ENCODE measurements at places on chromosomes 12 and 14. TPM values are rescaled to one million over a fixed set of nuclear protein-coding genes. Genes with fewer than 3 reads are reported as not detected.

- DNase-seq: no peak
These were observed 111.6 kb downstream of the PLXNC1 start for GRCh38 chr12:94260017-94260416.

DNA sequence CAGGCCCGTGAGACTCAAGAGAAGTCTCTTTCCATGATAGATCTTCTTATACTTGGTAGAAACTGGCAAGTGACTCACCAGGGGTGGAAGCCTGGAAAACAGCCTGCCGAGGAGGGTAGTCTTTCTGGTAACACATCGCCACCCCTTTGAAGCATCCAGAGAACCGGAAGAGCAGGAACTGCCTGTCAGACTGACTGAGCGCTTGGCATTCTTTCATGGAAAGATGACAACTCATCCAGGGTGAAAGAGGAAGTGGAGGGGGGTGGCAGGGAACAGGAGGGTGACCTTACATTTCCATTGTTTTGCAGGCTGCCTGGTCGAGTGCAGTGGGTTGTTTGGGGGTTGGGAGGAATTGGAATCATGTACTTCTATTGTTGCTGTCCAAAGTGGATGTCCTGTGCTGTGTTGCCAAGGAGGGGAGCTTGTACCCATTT is 34.5 kb downstream of the PRKCH start:
- DNase-seq: peak; percentile 43

DNA sequence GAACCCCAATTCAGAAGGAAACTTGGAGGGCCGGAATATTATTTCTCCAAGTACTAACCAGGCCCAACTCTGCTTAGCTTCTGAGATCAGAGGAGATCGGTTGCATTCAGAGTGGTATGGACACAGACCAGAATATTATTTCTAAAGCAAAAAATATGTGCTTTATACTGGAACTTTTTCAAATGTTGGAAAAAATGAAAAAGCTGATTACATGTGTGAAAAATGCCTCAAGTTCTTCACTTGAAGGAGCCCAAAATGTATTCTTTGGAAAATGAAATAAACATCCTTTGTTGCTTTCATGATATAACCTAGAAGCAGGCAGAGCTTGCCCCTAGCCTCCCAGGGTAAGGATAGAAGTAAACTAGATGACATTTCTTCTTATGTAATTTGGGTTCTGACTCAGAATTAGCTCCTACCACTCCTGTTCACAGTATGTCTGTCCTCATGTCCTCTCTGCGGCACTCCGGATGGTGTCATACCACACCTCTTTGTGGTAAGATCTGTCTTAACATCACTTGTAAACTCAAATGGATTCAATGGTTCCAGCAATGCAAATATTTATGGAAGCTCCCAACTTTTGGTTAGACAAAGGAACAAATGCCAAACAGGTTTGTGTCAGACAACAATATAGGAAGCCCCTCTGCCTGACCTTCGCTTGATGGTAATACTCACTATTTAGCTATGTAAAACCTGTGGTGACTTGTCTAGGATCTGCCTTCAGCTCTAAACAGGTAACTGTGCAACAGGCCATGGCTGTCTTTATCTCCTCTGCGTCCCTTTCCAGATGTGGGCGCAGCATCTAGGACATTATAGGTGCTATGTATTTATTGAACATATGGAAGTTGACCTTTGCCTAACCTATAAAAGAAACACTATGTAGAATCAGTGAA is 178.5 kb downstream of the SSPN start:
- no peak for DNase-seq

DNA sequence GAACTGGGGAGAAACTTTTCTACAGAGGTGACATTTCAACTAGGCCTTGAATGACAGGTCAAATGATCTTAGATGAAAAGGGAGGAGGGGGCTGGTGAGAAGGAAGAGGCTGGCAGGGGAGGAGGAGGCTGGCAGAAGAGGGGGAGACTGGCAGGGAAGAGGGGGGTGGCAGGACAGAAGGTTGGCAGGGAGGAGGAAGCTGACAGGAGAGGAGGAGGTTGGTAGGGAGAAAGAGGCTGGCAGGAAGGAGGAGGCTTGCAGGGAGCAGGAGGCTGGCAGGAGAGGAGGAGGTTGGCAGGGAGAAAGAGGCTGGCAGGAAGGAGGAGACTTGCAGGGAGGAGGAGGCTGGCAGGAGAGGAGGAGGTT is 63.4 kb upstream of the PPP4R3A start:
- no peak for DNase-seq

- no peak for DNase-seq
These were observed 7.5 kb downstream of the GALNT16 start for GRCh38 chr14:69267492-69267891.

DNA sequence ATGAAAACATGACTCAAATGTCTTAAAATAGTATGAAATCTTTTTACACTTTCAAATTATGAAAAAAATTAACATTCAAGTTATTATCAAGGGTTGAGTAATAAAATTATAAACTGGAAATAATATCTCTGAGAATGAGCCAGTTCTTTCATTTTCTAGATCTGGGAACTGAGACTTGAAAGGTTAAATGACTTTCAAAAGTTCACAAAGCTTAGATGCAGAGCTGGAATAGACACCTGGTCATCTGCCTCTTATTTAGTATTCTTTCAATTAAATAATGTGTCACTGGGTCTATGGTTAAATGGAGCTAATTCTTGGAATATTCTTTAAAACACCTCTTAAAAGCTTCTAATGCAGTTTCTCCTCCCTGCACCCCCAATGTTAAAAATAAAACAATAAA is 86.6 kb downstream of the CDK17 start:
- no peak for DNase-seq

DNA sequence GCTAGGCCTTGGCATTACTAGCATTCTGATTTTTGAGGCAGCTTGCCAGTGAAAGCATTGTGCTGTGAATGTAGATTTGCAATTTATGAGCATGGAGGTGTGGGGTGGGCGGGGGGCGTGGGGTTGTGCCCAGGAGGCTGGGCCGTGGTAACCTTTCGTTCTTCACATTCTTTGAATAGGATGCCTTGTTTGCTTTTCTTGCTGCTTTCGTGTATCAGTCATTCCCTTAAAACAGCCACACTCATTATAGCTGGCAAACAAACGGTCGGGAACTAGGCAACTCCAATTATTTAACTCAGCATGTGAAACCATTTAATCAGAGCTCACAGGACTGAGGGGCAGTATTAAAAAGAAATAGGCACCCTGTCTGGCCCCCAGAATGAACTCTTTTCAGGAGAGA is 115.9 kb upstream of the PELI2 start:
- DNase-seq: no peak

GRCh38 chr12:122813310-122813713 is 21.9 kb upstream of the HIP1R start:
- DNase-seq: no peak

GRCh38 chr12:57276935-57277563 is 26.1 kb upstream of the STAC3 start:
- DNase-seq: peak; percentile 33

DNA sequence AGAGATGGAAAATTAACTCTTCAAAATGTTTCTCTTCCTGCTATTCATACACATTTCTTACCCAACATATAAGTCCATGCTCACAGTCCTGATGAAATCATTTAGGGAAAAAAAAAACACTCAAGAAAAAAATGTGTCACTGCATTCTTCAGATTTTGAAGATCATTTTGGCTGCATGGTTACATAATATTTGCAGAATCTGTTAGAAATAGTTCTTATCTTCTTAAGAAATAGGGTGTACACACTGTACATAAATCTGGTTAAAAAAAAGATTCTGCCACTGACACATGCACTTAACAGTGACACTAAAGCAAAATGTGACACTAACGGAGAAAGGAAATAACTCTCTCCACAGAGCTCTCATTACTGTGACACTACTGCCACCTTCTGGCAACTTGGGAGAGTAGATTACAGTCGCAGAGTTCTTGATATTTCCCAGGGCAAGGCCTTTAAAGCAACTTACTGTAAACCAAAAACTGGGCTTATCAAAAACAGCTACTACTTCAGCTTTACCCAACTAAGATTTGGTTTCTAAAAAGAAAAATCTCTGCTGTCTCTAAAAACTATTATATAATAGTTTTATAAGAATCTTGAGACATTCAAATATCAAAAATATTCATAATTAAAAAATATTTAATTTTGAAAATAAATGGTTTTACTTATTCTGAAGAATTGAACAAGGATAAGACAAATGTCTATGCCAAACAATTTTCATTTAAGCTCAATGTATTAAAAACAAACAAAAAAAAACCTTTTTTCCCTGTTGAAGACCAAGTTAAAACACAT is 65.0 kb downstream of the SETD3 start:
- DNase-seq: peak; percentile 94

DNA sequence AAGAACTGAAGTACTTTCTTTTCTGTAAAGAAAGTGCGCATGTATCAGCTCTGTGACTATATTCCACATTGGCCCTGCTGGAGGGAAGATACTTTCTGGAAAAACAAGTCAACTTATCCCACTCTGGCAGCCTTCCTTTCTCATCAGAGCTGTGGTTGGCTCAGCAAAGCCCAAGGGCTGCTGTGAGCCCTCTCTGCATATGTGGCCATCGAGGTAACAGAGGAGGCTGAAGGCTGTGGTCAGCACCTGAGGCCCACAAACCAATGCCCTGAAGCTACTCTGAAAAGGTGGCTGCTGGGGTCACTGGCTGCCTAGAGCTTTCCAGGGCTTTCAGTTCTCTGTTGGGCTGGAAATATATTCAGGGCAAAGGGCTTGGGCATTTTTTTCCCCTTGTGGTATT is 70.8 kb upstream of the IGF1 start:
- no peak for DNase-seq

DNA sequence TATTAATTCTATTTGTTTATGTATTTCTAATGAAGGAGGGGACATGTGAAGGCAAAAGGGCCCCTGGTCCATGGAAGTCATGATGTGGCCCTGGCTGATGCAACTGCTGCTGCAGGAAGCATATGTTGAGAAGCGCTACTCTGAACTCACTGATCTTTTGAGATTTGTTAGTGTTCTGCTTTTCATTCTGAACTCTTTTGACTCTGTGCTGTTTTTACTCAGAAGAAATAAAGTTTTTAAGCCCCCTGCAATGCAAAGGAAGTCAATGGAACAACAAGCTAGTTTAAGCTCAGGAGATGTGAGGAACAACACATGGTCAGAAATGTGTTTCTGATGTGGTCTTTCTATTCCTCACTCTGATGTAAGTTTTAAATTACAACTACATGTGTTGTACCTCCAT is 88.9 kb upstream of the BTG1 start:
- DNase-seq: no peak

GRCh38 chr12:29039013-29039412 is 110.1 kb upstream of the FAR2 start:
- DNase-seq: peak; percentile 69

DNA sequence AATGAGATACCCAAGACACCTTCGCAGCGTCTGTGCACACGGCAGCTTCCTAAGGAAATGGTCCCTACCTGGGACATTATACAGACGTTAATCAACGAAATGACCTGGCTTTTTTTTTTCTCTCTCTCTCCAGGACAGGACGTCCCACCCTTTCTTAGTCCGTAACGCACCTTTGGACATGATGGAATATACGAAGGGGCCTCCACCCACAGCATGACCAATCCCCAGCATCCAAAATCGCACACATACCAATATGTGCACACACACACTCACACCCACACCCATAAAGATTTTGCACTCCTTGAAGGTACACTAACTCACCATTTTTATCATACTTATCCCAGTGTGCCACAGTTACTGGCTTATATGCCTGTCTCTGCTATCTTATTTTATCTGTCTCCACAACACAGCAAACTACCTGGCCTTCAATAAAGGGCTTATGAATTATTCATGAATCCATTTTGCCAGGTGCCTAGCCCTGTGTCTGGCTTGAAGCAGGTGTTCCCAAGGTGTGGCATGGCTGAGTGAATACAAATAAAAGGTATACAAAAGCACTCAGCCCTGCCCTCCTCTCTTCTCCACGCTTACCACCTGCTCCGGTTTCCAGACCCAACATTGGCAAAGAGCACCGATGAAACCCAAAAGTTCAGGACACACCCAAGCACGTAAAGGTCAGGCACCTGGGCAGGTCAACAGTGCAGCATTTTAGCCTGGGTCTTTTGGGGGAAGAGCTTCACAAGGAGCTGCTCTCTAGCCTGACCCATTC is 2.2 kb downstream of the SCNN1A start:
- no peak for DNase-seq

- DNase-seq: peak; percentile 30
These were observed 12.4 kb upstream of the C12orf75 start for GRCh38 chr12:105317942-105318621.

DNA sequence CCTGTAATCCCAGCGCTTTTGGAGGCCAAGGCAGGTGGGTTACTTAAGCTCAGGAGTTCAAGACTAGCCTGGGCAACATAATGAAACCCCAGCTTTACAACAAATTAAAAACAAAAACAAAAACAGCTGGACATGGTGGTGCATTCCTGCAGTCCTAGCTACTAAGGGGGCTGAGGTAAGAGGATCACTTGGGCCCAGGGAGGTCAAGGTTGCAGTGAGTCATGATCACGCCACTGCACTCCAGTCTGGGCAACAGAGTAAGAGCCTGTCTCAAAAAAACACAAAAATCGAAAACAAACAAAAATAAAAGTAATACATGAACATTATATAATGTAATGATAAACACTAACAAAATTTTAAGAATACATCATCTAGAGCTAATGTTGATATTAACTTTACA is 46.2 kb upstream of the GRIP1 start:
- DNase-seq: no peak

Gene TAS2R10
- total RNA-seq: 2.8 TPM

Gene PAX9
- 31.5 TPM for total RNA-seq

Gene CLEC4D
- 0.31 TPM for total RNA-seq

Gene CPM
- 26.2 TPM for total RNA-seq

Gene USP44
- total RNA-seq: 0.31 TPM

All from tongue (tissue), 3 donors.